ENCODE measurements at places on chromosomes 3 and 15.

DNA sequence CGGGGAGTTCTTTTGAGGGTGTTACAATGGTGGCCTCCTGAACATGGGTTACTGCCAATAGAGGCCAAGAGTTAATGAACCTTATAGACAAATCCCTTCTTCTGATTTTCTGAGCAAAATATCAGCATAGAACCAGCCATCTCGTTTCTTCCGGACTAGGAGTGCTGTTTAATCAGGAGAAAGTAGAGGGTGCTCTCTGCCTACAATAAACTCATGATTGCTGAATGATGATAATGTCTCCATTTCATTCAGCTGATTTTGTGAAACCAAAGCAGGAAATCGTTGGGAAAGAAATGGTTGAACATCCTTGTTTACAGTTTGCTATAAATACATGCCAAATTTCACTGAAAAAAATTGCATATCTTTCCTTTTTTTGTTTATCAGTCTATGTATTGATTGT lies 142.8 kb upstream of the PLSCR5 start:
- peak; percentile 72 for DNase-seq

DNA sequence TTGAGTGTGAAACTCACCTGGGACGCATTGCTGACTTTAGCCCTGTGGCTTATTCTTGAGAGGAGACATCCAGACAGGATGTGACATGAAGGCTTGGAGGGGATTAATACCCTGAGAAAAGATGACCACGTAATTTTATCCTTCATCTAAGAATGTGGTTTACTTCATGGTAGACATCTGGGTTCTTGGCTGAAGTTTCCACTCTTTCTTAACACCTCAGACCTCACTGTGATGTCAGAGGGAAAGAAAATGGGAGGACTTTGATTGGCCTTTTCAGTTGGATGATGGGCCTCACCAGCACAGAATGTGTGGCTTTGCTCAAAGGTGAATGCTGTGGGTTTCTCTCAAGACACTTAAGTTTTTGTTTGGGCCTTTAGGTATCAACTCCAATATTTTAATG lies 16.5 kb downstream of the GORASP1 start:
- no peak for DNase-seq

DNA sequence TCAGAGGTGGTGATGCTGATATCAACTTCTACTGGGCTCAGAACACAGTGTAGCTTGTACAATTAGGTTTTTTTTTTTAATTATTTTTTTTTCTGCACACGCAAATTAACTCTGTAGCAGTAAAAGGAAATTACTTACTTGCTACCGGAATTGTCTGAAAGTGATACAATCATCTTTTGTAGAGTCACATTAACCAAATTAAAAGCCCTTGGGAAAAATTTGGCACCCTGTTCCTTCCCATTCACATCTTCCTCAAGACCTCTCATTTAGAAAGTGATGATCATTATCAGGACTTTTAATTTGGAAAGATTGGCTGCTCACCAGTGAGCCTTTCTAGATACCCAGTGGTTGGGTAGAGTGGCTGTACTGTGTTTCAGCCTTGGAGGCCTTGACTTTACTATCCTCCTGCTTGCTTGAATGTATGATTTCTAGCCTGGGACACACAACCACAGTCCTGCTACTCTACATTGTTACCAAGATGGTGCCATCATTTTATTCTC lies 158.3 kb downstream of the ECT2 start:
- no peak for DNase-seq

GRCh38 chr3:34780294-34780693 lies 859.0 kb upstream of the ARPP21 start:
- no peak for DNase-seq

DNA sequence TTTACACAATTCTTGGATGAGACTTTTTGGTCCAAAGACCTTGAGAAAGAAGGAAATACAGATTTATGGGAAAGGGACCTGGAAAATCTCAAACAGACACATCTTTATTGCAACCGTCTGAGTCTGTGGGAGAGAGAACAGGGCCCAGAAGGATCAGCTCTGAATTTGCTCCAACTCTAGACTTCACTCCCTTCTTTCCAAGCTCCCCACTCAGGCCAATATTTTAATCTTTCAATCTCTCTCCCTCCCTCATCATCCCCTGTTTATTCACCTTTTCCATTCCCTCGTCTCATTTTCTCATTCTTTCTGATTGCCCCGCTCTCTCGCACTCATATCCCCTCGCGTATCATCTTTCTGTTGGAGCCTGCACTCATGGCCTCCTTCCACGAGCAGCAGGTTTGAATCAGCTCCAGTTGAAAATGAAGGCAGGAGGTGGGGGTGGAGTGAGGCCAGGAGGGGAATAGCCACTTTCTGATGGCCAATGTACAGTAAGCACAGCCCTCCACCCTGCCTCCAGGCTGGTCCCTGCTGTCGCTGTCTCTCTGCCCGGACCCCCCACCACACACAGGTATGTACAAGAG lies 63.6 kb upstream of the BOC start:
- DNase-seq = no peak

- no peak for DNase-seq
Observed at GRCh38 chr3:115165266-115165665, 18.2 kb upstream of the ZBTB20 start.

DNA sequence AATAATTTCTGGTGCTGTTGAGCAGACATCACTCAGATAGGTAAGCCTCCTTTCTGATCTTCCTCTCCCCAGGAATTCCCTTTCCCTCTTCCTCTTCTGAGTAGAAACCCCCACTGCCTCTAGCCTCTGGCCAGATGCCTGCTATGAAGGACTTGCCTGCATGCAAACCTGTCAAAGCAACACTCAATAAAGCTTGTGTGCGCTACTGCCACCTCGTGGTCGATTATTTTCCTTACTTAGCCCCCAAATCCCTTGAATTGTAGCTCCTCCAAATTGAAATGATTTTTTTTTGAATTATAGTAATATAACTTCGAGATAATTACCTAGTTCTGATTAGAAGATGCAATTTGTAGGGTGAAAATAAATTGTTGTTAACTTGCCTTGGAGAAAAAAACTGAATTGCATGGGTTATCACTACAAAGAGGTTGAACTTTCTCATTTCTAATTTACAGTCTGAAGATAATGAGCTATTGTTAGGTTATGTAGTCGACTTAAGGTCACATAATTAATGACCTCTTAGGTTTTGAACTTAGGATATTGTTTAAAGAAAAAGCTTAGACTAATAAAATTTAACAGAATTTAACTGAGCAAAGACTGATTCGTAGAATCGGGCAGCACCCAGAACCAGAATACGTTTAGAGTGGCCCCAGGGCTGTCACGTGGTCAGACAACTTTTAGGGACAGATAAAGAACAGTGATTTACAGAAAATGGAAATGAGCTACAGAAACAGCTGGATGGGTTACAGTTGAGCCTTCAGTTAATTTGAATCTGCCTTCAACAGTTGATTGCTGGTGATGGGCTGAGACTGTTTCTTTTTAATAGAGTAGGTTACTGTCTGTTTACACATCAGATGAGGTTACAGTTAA lies 269.3 kb downstream of the ARPP21 start:
- peak; percentile 48 for DNase-seq

GRCh38 chr3:170420307-170420821 lies 1.7 kb downstream of the CLDN11 start:
- no peak for DNase-seq

DNA sequence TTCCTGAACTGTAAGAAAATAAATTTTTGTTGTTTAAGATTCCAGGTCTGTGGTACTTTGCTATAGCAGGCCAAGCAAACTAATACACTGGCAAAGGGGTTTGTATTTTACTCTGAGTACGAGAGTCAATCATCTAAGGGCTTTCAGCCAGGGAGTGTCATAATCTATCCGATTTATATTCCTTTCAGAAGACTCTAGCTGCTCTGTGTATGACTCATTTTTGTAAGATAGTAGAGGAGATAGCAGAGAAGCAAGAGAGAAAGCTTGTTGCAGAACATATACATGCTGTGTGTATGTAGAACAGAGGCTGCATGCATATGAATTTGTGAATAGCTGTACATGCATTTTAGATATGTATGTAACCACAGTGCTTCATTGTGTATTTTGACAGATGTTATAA lies 577.9 kb upstream of the EPHA6 start:
- DNase-seq = no peak

DNA sequence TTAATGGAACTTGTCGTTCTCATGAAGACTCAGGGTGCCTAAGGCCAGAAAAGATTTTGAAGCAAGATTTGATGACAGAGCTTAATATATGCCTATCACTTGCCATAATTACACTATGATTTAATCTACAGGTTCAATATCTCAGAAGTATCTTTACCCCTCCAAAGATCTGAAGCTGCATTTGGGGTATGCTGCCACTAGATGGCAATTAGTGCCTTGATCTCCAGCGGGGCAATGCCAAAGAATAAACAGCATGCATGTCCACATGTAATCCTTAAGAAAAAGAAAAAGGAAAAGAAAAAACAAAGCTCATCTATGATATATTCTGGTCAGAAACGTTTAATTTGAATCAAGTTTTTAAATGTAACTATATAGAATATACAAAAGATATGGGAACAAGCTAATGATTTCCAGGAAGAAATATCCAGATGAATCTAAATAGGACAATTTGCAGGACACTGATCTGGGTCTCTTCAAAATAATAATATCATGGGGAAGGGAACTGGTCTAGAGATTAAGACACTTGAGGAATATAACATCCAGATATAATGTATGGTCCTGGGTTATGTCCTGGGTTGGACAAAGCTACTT lies 55.0 kb upstream of the SOX14 start:
- DNase-seq = no peak

- no peak for DNase-seq
Observed at GRCh38 chr3:65483480-65483879, 555.2 kb downstream of the MAGI1 start.

Measured in HFFc6 (cell line).